ENCODE measurements at places on chromosomes 13 and 19. TPM values are rescaled to one million over a fixed set of nuclear protein-coding genes. Genes with fewer than 3 reads are reported as not detected.

- DNase-seq = no peak
Observed at GRCh38 chr13:89465366-89465765, 1794.2 kb downstream of the SLITRK5 start.

GRCh38 chr13:48892053-48892687 is 83.5 kb upstream of the FNDC3A start:
- no peak for DNase-seq

The CGB1 gene
- not detected for polyA plus RNA-seq

DNA sequence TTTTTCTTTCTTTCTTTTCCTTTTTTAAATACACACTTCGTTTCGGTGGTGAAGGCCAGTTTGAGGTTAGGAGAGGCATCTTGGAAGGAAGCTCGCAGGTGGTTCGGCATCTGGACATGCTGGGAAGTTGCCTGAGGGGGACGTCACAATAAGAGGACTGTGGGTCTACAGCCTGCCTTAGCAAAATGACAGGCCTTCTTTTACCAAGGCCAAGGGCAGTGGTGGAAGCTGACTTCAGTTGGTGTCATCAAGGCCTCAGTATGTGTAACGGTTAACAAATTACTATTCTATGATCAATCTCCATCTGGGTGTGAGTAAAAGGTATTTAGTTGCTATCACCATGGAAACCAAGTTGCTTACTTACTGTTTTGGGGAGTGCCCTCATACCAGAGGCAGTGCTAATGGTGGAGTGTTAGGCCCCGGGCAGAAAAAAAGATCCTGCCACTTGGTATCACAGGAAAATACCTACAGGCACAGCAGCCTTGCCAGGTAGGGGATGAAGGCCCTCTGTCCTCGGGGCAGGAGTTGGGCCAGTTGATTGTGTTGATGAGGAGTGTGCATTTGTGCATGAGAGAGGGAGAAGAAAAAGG is 10.3 kb downstream of the ACTN4 start:
- no peak for DNase-seq

GRCh38 chr13:20424949-20425348 is 100.7 kb downstream of the CRYL1 start:
- DNase-seq = no peak

The POSTN gene
- not detected for polyA plus RNA-seq

- DNase-seq = no peak
Observed at GRCh38 chr19:32388393-32388855, 17.1 kb upstream of the DPY19L3 start.

DNA sequence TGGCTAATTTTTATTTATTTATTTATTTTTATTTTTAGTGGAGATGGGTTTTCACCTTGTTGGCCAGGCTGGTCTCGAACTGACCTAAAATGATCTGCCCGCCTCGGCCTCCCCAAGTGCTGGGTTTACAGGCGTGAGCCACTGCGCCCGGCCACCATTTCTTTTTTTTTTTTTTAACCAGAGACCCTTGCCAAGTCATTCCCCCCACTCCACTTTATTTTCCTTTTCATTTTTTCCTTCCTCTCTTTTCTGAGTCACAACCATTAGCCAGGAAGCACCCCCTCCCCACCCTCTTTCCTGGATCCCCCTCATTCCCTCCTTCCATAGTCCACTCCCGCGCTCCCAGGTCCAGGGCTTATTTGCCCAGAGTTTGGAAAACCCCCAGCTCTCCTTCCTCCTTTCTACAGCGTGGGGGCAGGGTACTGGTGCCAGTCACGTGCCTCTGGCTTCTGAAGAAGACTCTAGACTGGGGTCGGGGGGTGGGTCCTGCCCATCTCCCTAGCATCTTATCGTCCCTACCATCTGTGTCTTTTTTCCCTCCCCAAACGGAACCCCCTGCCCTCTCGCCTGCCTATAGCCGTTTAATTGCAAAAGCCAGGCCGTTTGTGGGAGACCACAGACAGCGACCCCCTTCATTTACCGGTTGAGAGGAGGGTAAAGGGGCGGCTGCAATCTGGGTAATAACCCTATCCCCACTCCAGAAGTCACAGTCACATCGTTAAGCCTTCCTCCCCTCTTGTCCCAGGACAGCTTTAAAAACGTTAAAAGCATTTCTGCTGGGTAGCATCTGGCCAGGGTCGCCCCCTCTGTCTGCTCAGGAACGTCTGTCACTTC is 1.1 kb upstream of the CALR start:
- DNase-seq = no peak

The ZNF439 gene
- 4.7 TPM for polyA plus RNA-seq

- peak; percentile 72 for DNase-seq
Observed at GRCh38 chr19:1874554-1875185, 10.6 kb downstream of the ABHD17A start.

- no peak for DNase-seq
Observed at GRCh38 chr19:45539459-45539858, 32.2 kb downstream of the VASP start.

The UBE2L5 gene
- not detected for polyA plus RNA-seq
